Vagina (tissue), 2 donors: ENCODE measurements at places on chromosomes 6 and 20.

- no peak for DNase-seq
Observed at GRCh38 chr6:147117580-147117979, 86.6 kb upstream of the STXBP5 start.

DNA sequence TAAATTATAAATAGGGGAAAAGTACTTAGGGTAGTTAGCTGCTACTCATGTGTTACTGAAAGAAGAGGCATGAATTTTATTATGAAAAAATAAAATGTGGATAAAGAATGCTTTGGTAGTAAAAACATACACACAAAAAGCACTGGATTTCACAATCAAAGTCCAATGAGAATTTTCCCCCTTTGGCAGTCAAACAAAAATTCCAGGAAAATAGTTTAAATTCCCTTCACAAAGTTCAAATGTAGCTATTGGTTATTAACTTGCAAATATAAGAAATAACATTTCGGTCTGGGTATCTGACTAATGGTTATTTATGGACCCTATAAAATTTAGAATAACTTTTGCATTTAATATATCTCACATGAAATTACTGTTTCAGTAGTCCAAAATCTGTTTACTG lies 210.4 kb downstream of the FOXC1 start:
- DNase-seq: no peak

- DNase-seq: no peak
Observed at GRCh38 chr6:134480593-134480992, 162.7 kb upstream of the SGK1 start.

- DNase-seq: no peak
Observed at GRCh38 chr6:121449331-121449730, 13.9 kb downstream of the GJA1 start.

GRCh38 chr6:131755597-131755996 lies 44.8 kb upstream of the CTAGE9 start:
- DNase-seq: no peak

DNA sequence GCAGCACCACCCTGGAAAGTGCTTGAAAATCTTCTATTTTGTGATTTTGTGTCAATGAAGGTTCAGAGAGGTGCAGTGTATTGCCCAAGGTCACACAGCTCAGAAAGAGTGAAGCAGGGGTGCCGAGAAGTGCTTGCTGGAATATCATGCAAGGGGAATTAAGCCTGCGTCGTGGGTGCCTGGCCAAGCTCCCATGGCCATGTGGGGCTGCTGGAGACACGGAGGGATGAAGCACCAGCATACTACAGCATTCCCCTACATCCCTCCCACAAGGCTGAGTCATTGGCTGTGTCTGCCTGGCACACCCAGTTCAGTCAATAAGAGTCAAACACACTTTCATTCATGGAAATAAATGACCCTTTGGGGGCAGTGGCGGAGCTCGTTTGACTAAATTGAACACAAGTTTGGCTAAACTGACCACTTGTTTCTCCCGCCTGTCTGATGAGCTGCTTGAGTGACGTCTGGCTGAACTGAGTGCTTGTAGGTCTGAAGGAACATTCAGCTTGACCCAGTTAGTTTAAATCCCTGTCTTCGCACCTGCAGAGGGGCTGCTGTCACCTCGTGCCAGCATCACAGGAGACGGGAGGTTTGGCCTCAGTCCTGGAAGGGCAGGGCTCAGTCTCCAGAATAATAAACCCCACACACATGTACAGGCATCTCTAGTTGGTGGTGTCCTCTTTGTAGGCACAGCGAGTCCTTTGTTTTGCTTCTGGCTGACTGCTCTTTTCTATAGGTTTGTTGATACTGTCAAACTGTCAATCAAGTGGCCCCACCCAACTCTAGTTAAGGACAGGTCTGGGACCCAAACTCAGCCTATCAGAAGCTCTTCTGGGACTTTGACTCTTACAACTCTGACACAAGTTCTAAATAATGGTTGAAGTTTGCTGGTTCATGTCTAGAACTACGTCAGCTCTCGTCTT lies 8.4 kb upstream of the TGM2 start:
- DNase-seq: no peak

DNA sequence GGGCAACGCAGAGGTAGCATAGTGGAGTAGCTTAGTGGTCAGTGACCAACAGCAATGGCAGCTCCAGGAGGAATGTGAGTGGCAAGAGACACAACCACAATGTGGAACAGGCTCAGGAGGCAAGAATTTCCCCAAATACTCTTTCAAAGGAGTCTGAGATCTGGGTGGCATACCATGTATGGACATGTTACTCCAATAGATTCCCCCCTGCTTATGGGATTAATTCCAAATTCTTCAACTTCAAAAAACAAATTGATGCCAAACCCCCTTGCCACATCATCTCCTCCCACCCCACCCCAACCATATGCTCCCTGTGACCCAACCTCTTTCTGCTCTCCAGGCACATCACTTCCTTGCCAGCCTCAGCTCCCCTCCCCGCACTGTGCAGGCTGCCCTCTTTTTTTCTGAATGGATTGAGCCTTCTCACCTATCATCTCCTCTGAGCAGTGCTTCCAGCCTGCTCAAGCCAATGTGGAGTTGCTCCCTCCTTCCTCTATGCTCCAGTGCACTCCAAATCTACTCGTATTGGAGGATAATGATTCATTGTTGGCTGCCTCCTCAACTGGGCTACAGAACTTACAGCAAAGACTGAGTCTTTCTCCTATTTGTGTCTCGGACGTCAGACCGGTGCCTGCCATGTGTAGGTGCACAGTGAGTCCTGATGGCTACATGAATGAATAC lies 93.0 kb upstream of the CEP85L start:
- DNase-seq: peak; percentile 64

- no peak for DNase-seq
Observed at GRCh38 chr6:91506509-91506908, 919.6 kb upstream of the MAP3K7 start.

GRCh38 chr6:54802775-54803634 lies 43.6 kb upstream of the FAM83B start:
- DNase-seq: no peak

DNA sequence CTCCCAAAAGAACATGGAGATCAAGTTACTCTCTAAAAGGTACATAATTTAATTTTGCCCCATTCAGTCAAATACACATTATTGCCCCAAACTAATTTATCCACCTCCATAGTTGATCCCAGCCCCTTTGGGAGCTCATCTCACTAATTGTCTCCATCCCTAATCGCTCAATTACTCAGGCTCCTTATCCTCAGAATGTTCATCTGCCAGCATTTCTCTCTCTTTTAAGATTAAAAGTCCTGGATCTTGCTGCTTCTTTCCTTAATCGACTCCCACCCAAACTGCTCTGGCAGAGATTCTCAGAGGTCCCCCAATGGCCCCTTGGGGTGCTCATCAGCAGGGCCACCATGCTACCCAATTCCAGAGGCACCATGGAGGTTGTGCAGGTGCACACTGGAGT lies 18.4 kb upstream of the NNAT start:
- no peak for DNase-seq

DNA sequence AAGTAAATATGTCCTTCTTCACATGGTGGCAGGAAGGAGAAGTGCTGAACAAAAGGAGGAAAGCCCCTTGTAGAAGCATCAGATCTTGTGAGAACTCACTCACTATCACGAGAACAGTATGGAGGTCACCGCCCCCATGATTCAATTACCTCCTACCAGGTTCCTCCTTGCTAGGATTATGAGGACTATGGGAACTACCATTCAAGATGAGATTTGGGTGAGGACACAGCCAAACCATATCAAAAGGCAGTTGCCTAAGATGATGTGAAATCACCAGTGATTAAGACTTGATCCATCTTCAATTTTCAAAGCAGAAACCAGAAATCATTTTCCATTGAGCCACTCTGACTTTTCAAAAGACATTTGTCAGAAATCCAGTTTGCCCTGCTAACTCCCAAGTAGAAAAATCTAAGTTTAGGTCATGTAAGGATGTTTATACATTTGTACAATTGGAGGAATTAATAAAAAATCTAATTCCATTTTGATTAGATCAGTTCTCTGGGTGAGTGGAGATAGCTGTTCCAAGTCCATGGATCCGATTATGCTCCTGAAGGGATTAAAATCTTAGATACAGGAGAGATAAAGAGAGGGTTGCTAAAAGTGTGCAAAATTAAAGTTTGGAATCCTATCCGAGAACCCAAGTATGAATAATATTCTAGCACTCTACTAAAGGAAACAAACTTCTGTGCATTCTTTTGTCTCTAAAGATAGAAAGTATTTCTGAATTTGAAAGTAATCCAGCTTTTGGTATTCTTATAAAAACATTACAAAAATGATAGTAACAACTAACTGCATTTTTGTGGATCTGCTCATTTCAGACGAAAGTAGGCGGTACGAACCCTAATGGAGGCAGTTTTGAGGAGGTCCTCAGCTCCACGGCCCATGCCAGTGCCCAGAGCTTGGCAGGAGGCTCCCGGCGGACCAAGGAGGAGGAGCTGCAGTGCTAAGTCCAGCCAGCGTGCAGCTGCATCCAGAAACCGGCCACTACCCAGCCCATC lies 39.5 kb downstream of the HDDC2 start:
- DNase-seq: no peak

- DNase-seq: no peak
Observed at GRCh38 chr6:165439928-165440554, 130.6 kb upstream of the C6orf118 start.

GRCh38 chr6:156687789-156688619 lies 89.2 kb upstream of the ARID1B start:
- DNase-seq: no peak

GRCh38 chr6:89311853-89312531 lies 3.1 kb downstream of the GABRR2 start:
- DNase-seq: no peak

DNA sequence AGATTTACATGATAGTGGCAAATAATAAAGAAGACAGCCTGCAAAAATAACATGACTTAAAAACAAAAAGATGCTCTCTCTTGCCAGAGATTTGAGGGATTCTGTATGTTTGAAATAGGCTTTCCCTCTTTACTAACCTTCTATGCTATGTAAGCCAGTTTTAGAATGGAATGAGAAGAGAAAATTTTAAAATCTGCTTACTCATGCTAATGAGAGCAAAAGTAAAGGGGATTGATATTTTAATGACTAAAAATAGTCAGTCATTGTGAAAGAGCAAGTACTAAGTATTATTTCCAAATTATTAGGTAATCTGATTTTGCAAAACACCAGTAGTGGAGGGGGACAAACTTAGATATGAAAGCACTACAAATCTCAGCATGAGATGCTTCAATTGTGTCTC lies 563.3 kb upstream of the ADGRB3 start:
- DNase-seq: no peak

GRCh38 chr6:50637267-50637666 lies 76.1 kb upstream of the TFAP2D start:
- DNase-seq: no peak

DNA sequence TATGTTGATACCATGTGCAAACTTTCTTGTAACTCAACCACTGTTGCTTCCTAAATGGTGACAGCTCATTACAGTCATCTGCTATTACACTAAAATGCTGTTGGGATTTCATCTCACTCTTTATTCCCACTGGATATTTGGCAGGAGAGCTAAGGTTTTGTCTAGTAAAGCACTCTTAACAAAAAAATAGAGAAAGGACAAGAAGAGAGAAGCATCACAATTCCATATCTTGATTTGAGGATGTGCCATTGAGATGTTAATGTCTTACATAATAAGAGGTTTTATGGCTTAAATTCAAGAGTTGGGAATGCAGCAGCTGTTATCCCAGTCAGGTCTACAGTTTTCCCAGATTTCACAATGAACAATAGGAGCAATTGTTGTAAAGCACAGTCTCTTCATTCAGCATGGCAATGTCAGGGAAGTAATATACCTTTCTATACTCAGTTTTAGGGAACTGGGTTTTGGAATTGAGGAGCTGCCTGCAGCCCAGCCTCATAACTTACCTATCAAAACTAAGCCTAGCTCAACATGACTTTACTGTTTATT lies 134.9 kb downstream of the ISM1 start:
- no peak for DNase-seq

DNA sequence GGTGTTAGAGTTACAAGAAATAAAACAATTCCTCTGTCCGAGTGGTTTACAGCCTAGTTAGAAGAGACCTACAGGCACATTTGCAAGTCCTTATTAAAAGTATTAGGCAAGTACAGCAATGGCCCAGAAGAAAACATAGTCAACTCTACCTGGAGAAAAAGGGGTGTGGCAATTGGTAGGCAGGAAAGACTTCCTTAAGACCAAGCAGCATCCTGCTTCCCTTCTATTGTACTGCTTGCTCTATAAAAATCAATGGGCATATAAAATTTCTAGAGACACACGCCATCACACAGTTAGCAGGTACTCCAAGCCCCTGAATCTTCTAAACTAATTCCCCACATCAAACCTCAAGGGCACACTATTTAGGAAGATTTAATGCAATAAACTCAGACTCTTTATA lies 185.6 kb downstream of the ATXN1 start:
- DNase-seq: no peak
